Right cardiac atrium (tissue), 5 donors: ENCODE measurements at places on chromosomes 3 and 15. TPM values are rescaled to one million over a fixed set of nuclear protein-coding genes. Genes with fewer than 3 reads are reported as not detected.

DNA sequence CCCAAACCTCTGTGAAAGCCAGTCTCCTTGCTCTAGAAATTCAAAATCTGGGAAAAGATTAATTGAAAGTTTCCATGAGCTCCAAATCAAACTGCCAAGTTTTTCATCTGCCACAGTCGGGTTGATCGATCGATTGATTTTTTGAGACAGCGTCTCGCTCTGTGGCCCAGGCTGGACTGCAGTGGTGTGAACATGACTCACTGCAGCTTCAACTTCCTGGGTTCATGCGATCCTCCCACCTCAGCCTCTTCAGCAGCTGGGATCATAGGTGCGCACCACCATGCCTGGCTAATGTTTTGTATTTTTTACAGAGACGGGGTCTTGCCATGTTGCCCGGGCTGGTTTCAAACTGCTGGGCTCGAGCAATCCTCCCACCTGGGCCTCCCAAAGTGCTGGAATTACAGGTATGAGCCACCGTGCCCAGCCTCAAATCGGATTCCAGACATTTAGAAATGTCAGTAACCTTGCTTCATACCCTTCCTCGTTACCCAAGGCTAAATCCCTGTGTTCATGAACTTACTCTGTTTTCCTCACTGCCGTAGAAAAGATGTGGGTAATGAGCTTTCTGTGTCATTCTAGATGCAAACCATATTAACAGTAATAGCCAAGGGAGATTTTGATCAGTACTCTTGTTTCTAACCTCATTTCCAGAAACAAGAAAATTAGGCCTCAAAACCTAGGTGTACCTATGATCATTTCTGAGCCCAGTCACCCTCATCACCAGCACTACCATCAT lies 105.9 kb upstream of the AKAP13 start:
- no peak for DNase-seq

DNA sequence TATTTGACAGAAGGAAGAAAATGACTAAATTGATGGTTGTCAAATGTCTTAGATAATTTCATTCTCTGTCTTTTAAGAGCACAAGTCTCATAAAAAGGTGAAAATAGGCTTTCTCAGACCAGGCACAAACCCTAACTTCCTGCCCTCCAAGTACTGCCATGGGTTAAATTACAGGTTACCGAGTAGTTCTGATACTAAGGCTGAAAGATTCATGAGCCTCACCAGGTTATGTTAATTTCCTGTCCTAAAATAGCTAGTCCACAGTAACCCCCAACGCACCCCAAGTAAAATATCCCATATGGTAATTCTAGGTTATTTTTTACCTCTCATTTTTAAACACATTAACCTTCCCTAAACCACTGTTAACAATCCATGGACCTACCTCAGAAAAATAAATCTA lies 42.0 kb downstream of the GSK3B start:
- no peak for DNase-seq

- no peak for DNase-seq
These were observed 17.7 kb upstream of the FGD5 start for GRCh38 chr3:14801031-14801430.

DNA sequence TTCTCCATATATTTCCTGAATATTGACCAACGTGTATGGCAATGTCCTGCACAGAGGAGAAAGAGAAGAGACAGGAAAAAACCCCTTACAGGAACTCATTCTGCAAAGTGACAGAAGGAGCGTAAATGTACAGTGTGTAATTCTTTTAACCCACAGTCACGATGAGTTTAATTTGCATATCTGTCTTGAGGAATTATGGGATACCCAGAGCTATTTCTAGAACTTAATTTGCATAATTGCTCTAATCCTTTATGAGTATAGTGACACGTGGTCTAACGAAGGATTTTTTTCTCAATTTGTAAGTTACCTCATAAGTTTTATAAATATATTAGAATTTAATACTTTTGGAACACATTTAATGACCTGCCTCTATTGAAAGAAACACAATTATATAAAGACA lies 9.8 kb downstream of the GPR27 start:
- DNase-seq = no peak

DNA sequence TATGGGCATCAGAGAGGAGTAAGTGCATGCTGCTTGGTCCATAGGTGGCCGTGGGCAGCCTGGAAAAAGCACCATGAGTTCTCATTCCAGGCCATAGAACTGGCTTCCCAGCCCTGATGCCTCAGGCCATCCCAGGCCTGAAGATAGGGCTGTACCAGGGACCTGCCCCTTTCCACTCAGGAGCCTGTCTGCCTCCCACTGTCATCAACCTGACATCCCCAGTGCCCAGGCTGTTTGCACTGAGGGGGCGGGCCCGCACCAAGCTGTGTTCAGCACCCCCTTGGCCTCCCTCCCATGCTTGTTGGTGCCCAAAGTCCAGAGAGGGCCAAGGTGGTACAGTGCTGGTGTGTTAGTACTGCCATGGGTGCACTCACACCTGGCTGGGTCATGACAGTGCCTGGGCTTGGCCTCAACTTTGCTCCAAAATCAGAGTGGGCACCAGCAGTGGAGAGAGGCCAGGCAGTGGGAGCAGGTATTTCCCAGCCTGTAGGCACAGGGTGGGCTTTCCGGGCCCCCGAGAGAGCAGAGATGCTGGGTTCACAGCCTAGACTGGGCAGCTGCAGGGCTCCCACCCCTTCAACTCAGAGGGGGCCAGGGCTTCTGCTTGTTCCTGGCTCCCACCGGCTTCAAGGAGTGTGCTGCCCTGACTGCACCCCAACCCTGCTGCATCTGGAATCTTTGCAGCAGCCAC lies 556.1 kb downstream of the SI start:
- DNase-seq = peak; percentile 29

GRCh38 chr3:112467539-112467938 lies 31.7 kb downstream of the BTLA start:
- DNase-seq = no peak

DNA sequence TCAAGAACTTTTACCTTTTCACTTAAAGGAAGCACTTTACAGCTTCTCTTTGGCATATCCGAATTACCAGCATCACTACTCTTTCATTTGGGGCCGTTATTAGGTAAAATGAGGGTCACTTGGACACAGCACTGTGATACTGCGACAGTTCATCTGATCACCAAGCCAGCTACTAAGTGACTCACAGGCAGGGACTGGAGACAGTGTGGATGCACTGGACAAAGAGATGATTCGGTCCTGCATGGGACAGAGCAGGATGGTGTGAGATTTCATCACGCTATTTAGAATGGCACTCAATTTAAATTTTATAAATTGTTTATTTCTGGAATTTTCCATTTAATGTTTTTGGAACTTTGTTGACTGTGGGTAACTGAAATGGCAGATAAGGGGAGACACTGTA lies 166.9 kb upstream of the IL12A start:
- DNase-seq = no peak

- DNase-seq = no peak
These were observed 5.0 kb upstream of the LYSMD4 start for GRCh38 chr15:99738021-99738847.

DNA sequence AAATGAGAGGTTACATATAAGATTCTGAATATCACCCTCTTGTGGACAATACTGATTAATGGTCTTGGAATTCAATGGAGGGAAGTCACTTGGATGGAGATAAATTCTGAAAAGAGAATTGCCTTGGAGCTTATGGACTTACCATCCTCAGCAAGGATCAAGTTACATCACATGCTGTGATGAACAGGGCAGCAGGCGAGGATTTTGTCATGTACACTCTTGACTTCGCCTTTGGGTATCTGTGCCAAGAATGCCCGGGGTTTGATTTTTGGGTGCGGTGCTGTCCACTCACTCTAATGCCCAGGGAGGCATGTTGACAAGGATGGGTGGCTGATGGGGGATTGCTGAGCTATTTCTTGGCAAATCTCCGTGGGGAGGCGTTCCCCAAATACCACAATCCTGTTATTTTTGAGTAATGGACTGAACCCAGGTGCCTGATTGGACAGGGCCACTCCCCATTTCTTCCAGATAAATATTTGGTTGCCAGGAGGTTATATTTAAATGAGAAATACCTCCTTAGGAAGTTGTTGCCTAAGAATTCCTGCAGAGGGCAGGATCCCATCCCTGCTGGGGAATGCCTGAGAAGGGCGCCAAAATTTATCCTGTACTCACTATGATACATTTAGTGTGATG lies 96.3 kb downstream of the TPRG1 start:
- no peak for DNase-seq

DNA sequence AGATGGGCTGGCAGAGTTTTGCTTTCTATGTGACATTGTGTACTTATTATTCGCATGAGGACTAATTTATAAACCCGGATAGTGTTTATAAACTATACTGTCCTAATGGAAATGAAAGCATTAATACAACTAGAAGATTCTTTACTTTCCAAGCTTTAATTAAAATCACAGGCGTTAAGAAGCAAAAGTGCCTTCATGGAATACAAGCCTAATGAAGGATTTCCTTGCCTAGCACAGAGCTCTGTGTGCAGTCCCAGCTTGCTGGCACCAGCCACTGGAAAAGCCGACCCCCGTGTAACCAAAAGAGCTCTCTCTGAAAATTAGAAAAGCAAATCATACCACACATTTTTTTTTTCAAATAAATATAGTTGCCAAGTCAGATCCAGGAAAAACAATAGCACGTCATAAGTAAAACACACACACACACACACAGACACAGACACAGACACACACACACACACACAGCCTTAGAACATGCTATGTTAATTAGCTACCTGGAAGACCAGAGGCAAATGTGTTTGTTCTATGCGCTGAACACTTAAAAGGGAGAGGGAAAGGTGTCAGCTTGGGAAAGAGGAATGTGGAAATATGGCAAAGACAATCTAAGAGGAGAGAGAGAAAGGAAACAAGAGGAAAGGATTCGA lies 1084.2 kb downstream of the TUSC7 start:
- no peak for DNase-seq

- DNase-seq = no peak
These were observed 255.6 kb upstream of the CNTN4 start for GRCh38 chr3:1843111-1843510.

DNA sequence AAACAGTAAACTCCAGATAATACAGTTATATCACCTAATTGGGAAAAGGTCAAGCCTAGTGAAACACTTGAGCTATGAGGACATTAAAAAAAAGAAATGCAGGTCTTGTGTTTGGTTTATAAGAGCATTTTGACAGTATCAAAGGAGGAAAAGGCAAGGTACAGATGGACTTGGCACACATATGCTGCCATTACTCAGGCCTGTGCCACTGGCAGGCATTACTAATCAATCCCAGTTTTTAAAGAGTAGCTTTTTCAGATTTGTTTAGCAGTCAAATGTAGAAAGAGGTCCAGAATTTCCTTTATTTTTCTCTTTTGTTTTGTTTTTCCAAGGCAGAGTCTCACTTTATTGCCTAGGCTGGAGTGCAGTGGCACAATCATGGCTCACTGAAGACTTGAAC lies 38.9 kb downstream of the MDFIC2 start:
- DNase-seq = no peak

- DNase-seq = no peak
These were observed 21.9 kb downstream of the IL20RB start for GRCh38 chr3:136979684-136980083.

CPN2 gene
- not detected for total RNA-seq

GOLGA8T gene
- not detected for total RNA-seq

SPESP1 gene
- 9.0 TPM for total RNA-seq

RTP4 gene
- total RNA-seq = 1.9 TPM

WDR93 gene
- total RNA-seq = not detected

CERS3 gene
- total RNA-seq = 0.17 TPM

TIGIT gene
- total RNA-seq = 0.23 TPM

DUOXA1 gene
- total RNA-seq = 0.72 TPM

LSAMP gene
- total RNA-seq = 6.2 TPM

CAPN7 gene
- total RNA-seq = 28.9 TPM
